ENCODE measurements at places on chromosomes 7 and 10.

DNA sequence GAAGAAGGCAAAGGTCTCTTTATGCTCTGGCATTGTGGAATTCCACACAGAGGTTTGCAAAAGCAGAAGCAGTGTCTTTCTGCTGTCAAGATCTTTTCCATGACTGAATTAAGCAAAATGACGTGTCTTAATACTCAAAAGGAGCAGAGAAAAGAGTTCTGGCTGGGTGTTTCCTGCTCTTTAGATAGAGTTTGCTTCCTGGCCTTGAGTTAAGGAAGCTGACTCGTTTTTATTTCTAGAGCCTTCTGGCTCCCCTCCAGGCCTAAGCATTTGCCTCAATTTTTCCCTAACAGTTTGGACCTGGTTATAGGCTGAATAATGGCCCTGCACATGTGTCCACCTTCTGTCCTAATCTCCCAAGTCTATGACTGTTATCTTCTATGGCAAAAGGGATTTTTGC lies 21.6 kb downstream of the TAS2R41 start:
- no peak for DNase-seq

GRCh38 chr7:123916240-123916724 lies 8.8 kb upstream of the SPAM1 start:
- no peak for DNase-seq

GRCh38 chr10:6227346-6227745 lies 24.6 kb downstream of the PFKFB3 start:
- no peak for DNase-seq

- DNase-seq: no peak
These were observed 17.7 kb upstream of the OPALIN start for GRCh38 chr10:96376483-96376882.

- DNase-seq: no peak
These were observed 1.3 kb upstream of the SCART1 start for GRCh38 chr10:133452453-133452852.

- DNase-seq: no peak
These were observed 37.8 kb downstream of the HHEX start for GRCh38 chr10:92727550-92727949.

GRCh38 chr7:44347546-44348114 lies 22.2 kb upstream of the CAMK2B start:
- DNase-seq: no peak

DNA sequence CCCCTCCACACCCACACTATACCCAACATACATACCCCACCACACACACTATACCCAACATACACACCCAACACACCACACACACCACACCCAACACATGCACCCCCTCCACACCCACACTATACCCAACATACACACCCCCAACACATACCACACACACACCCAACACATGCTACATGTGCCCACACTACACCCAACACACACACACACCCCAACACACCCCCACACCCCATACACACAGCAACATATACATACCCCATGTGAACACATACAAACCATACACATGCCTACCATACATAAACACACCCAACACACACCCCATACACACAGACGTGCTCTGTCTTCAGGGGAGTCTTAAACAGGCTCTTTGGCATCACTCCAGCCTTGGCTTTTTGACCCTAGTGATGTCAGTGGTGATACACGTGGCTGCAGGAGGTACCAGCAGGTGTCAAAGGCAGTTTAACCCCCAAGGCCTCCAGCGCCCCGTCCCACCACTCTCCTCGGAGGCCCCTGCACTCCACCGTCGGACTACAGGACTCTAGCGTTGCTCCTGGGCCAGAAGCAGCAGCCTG lies 73.4 kb downstream of the HIPK2 start:
- DNase-seq: no peak

DNA sequence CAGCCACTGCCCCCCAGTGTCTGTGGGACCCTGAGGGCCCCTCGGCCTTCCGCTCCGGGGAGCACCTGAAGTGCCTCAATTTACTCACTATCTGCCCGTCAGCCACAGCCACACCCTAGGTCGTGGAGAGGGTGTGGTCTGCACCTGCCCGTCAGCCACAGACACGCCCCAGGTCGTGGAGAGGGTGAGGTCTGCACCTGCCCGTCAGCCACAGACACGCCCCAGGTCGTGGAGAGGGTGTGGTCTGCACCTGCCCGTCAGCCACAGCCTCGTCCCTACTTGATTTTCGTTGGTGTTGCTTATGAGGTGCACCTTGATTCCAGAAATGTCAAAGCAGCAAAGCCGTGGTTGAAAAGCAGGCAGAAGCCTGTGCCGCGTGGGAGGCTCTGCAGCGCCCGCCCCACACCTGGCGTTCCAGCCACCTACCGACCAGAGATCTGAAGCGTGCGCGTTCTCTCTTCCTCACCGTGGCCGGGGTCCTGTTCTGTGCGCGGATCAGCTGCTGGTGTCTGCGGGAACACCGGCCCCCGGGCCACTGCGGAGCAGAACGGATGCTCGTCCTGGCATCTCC lies 101.6 kb downstream of the DYNC2I1 start:
- DNase-seq: no peak

DNA sequence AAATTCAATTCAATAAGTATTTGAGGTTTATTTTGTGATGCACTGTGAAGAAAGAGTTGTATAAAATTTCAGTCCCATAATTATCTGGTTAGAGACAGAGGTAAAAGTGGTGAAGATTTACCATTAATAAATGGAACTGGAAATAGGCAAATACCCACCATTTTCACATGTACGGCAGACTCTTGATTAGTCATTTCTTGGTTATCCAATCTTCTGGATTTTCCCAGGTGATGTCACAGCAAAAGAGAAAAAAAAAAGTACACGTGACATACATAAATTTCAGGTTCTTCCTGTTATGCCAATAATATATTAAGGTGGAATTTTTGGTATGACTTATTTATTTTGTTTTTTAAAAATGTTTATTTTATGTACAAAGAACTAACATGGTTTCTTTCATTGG lies 26.8 kb downstream of the NT5C3A start:
- no peak for DNase-seq

GRCh38 chr7:115822801-115823200 lies 207.8 kb downstream of the TFEC start:
- no peak for DNase-seq

GRCh38 chr10:72285972-72286521 lies 12.3 kb downstream of the DDIT4 start:
- DNase-seq: no peak

- no peak for DNase-seq
These were observed 689.6 kb downstream of the NRG3 start for GRCh38 chr10:82564353-82565196.

DNA sequence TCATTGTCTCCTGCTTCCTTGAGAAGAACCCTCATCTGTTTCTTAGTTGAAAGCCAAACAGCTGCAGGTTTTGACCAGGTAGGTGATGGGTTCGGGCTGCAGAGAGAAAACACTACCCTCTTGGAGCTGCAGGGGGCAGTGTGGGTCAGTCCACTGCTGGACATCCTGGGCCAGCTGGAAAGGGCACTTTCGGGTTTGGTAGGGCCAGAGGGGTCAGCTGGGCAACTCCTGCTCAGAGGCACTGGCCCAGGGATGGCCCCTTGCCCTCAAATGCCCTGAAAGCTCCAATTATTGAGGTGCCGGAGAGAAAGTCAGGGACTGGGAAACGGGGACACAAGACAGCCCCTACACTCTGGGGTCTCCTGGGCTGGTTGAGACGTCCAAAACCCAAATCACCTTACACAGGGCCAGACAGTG lies 90.7 kb downstream of the MKI67 start:
- DNase-seq: peak; percentile 50

Data from stimulated activated CD8-positive, alpha-beta memory T cell treated with anti-CD3 and anti-CD28 coated beads, Interleukin-2, amount 100 ng/mL, for 48 hours (primary cell).